Posterior vena cava (tissue), 2 donors: ENCODE measurements at places on chromosomes 16 and 17. TPM values are rescaled to one million over a fixed set of nuclear protein-coding genes. Genes with fewer than 3 reads are reported as not detected.

The CACNG1 gene
- not detected for total RNA-seq

The TPPP3 gene
- total RNA-seq: 8.2 TPM

The IGFALS gene
- total RNA-seq: 0.10 TPM

The TBC1D3D gene
- 0.95 TPM for total RNA-seq

The MYADML2 gene
- not detected for total RNA-seq

The CRYBA1 gene
- not detected for total RNA-seq

The C16orf74 gene
- 1.0 TPM for total RNA-seq

The TP53TG3B gene
- total RNA-seq: not detected

The KRT222 gene
- total RNA-seq: 1.1 TPM

The INCA1 gene
- total RNA-seq: 1.3 TPM

The BCL7C gene
- 36.3 TPM for total RNA-seq

The MAPT gene
- total RNA-seq: 5.7 TPM

The CA7 gene
- total RNA-seq: not detected

The UNK gene
- total RNA-seq: 32.9 TPM

The KRTAP2-1 gene
- not detected for total RNA-seq

The ASGR2 gene
- 1.3 TPM for total RNA-seq

The TEKT1 gene
- not detected for total RNA-seq

The CBX4 gene
- total RNA-seq: 11.5 TPM

The PHKB gene
- total RNA-seq: 61.5 TPM

The OXLD1 gene
- 18.0 TPM for total RNA-seq

The EPX gene
- not detected for total RNA-seq

The TSPAN10 gene
- total RNA-seq: 0.14 TPM

The CAPNS2 gene
- total RNA-seq: not detected

The FOXC2 gene
- 12.2 TPM for total RNA-seq

The CLEC18A gene
- not detected for total RNA-seq

The SLC13A2 gene
- total RNA-seq: 0.14 TPM

The HBA1 gene
- 878 TPM for total RNA-seq

The TNFAIP1 gene
- 45.9 TPM for total RNA-seq

The TMIGD1 gene
- total RNA-seq: not detected

The RAC3 gene
- 1.0 TPM for total RNA-seq
